ENCODE measurements at places on chromosomes 3 and 15. TPM values are rescaled to one million over a fixed set of nuclear protein-coding genes. Genes with fewer than 3 reads are reported as not detected.

DNA sequence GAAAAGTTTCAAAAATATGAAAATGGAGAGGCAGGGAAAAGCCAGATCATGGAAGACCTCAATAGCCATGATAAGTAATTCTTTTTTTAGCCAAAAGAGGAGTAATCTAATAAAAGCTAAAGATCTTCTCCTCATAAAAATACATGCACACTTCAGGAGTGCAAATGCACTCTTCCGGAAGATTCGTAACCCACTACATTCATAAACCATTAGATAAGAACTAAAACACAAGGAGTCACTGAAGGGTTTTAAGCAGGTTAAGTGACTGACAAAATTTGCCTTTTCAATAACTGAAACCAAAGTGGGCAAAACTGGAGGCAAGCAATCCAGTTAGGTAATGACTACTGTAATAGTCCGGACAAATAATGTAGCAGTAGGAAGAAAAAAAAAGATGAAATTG is 46.0 kb downstream of the UBE3A start:
- DNase-seq = no peak

GRCh38 chr3:46566040-46566641 is at the start of gene LRRC2:
TSS of gene LRRC2 (minus strand) at chr3:46566302. CDS start at chr3:46551591, 14,711 bp downstream.
- peak; percentile 80 for DNase-seq

- no peak for DNase-seq
Measured at GRCh38 chr3:198032039-198032936, 72.3 kb downstream of the LMLN start.

DNA sequence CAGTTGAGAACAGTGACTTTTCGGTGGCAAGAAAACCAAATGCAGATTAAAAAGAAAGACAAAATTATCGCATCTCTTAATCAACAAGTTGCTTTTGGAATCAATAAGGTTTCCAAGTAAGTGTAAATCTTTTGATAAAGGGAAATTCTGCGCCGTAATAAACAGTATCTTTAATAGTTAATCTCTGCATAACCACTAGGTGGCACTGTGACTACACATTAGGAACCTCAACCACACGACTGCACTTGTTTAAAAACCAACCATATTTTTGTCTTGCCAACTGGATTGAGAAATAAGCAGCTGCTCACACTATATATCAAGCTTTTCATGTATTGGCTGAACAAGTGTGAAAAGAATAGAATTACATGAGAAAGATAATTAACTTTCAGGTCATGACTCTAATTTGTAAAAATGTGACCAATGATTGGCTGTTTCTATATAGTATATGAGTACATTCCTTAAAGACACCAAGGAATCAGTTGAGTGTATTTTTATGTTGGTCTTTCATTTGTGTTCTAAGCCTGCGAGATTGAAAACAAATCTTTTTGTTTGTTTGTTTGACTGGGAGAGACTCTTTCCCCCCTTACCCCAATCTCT is 72.7 kb downstream of the DZIP3 start:
- peak; percentile 18 for DNase-seq

GRCh38 chr15:100448481-100448880 is 80.3 kb downstream of the CERS3 start:
- DNase-seq = no peak

DNA sequence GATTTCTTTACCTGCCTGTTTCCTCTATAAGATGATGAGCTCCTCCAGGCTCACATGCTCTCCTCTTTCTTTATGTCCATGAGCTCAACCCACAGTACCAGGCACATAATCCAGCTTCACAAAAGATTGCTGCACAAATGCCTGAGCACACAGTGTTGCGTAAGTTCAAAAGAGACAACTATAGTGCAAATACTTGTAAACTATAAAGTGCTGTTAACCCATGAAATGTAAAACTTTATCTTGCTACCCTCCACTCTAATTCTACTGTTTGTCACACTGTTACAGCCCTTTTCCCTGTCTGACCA is 101.0 kb upstream of the LPP start:
- no peak for DNase-seq

GRCh38 chr3:171939578-171939977 is 96.4 kb downstream of the TMEM212 start:
- DNase-seq = no peak

DNA sequence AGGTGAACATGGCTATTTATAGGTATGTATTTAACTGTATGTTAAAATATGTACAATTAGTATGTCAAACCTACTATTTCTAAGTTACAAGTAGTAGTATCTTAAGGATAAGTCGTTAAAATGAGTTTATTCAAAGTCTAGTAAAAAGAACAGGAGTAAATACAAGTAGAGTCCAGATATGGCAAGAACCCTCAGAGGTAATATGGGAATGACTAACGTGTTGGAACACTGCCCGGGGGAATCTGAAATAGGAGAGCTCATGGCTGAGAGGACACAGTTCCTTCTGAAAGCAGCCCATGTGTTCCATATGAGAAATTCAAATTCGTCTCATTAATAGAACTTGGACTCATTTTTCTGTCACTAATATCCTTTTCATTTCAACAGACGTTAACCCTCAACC is 158.8 kb downstream of the CLSTN2 start:
- DNase-seq = no peak

- no peak for DNase-seq
Measured at GRCh38 chr3:29203851-29204250, 77.0 kb upstream of the RBMS3 start.

DNA sequence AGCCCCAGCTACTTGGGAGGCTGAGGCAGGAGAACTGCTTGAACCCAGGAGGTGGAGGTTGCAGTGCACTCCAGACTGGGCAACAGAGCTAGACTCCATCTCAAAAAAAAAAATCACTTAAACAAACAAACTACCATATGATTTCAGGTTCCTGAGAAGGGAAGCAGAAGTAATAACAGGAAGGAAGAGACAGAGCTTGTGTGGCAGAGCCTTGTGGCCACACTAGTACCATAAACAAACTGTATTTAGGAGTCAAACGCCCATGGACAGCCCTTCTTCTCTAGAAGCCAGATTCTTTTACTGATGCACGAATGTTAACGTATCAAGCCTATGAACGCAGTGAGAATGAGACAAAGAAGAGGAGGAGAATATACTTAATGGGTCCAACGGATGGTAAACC is 12.0 kb downstream of the MTMR10 start:
- DNase-seq = no peak

GRCh38 chr3:123055352-123055751 is 11.5 kb upstream of the PDIA5 start:
- no peak for DNase-seq

- no peak for DNase-seq
Measured at GRCh38 chr3:18847583-18848197, 300.6 kb upstream of the KCNH8 start.

- DNase-seq = no peak
Measured at GRCh38 chr3:164450276-164450905, 627.9 kb downstream of the SI start.

DNA sequence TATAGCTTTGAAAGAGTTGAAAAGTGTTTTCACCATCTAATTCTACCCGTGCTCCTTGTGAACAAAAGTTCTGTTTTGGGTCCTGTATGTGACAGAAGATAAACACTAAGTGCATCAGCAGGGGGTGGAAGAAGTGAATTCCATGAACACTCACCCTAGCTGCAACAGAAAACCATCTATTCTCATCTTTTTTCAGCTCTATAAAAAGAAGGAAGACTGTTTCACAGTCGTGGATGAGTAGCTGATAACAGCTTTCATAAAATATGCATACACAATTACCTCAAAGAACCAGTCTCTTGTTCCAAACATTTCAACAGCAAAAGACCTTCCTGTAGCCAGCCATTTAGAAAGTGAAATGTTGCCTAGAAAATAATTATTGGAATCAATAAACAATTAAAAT is 281.7 kb upstream of the RASGRP1 start:
- no peak for DNase-seq

- DNase-seq = no peak
Measured at GRCh38 chr3:42042747-42043098, 48.4 kb upstream of the TRAK1 start.

DNA sequence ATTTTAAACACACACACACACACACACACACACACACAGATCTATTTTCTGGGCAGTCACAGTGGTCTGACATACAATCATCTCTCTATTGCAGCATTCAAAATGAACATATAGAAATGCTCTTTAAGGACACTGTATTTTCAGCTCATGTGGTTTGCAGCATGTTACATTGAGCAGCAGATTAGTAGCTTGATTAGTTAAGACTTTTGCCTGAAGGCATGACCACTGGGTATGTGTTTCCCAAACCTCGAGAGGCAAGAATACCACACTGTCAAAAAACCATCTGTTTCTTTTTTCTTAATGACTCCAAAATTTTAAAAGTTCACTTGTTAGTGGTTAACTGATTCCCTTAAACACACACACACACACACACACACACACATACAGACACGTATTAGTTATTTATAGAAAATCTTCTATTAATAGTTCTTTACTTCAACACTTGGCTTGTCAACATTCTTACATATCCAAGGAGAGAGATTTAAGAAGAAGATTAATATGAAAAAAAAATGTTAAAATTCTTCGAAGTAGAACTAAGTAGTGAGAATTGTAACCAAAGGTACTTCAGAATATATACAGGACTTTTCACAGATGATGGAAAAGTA is 518.2 kb downstream of the CADM2 start:
- no peak for DNase-seq

- DNase-seq = peak; percentile 7
Measured at GRCh38 chr3:132981719-132982118, 56.5 kb upstream of the TMEM108 start.

- DNase-seq = peak; percentile 13
Measured at GRCh38 chr15:101499863-101500713, 10.6 kb upstream of the PCSK6 start.

GRCh38 chr3:113438224-113438623 is 3.1 kb downstream of the CFAP44 start:
- no peak for DNase-seq

DNA sequence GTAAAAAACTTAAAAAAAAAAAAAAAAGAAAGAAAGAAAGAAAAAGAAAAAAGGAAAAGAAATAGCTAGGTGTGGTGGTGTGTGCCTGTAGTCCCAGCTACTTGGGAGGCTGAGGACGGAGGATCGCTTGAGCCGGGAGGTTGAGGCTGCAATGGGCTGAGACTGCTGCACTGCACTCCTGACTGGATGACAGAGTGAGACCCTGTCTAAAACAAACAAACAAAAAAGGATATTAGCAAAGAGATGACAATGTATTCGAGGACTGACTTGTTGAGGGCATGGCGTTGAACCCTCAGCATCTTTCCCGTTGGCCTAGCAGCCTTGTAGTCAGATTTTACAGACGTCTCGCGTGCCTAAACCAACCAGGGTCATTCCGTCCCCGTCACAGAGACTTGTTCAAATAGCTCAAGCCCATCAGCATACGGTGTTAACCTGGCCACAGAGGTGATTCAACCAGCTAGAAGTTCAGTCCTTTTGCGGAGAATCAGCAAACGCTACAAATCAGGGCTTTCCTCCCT is 528 bp upstream of the NIT2 start:
- no peak for DNase-seq

DNA sequence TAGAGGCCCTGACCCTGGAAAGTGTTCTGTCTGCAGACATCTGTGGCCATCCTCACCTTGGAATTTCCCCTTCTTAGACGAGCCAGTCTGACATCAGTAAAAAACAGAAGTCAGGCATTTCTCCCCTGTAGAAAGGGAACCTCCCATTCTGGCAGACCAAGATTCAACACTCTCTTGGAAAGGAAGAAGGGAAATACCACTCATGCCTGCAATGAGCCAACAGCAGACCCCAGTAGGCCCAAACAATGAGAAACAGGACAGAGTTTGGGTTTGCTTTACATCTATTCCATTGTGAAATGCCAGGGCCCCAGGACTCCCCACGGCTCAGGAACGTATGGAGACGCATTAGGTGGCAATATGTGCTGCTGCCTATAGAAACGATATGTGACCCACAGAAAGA is 264.0 kb upstream of the NSMCE3 start:
- DNase-seq = peak; percentile 68

DNA sequence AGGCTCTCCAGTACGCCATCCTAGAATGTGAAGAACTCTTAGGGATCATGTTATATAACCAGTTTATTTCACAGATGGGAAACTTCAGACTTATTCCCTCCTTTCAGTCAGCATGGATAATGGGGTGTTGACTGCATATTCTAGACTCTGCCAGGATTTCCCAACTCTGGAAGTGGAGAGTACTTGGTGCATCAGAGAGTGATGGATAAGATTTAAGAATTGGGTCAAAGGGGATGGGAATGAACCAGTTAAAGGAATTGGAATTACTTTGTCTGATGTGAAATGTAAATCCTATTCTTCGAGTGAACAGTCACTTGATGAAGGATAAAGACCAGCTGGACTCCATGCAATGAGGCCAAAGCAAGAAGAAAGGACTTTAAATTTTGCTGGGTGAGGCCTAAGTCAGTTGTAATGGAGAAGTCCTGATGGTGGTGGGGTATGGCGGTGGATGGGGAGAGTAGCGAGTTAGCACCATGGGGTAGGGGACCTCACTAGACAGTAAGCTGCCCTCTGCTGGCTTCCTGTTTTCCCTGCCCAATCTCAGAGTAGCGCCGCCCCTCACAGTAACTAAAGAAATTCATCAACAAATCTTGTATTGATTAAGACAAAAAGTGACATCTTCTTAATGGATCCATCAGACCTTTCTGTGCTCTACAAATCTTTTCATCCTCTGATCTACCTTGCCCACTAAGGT is 7.3 kb upstream of the CACNA1D start:
- peak; percentile 60 for DNase-seq

GRCh38 chr15:35834866-35835265 is 288.9 kb upstream of the DPH6 start:
- no peak for DNase-seq

GRCh38 chr15:48967336-48967735 is 3.6 kb upstream of the SHC4 start:
- DNase-seq = no peak

GRCh38 chr3:3110749-3111361 is 681 bp upstream of the IL5RA start:
- no peak for DNase-seq

DNA sequence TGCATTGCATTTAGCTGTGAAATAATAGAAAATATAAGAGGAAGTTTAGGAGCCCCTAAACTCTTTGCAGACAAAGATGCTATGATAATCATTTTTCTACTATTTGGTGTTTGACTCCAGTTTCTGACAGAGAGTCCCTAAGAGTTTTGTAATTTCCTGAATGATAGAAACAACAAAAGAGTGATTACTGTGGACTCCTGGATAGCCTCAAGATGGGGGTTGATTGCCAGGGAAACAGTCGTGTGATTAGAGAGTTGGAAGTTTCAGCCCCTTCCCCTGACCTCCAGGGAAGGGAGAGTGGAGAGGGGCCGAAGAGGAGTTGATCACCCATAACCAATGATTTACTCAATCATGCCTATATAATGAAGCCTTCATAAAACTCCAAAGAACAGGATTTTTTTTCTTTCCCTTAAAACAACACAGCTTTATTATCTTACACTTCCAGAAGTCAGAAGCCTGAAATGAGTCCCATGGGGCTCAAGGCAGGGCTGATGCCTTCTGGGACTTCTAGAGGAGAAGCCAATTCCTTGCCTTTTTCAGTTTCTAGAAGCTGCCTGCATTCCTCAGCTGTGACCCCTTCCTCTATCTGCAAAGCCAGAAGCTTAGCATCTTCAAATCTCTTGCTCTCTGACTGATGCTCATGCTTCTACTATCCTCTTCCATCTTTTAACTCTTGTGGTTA is 292.3 kb upstream of the ZPLD1 start:
- no peak for DNase-seq

GNAT1 gene
- total RNA-seq = not detected

FEM1B gene
- total RNA-seq = 78.4 TPM

BDH1 gene
- total RNA-seq = 25.3 TPM

PXYLP1 gene
- total RNA-seq = 16.7 TPM

ADAMTS17 gene
- 0.55 TPM for total RNA-seq

SEMA3G gene
- total RNA-seq = 2.2 TPM

RAB27A gene
- total RNA-seq = 1.5 TPM

GUCA1C gene
- not detected for total RNA-seq

GP5 gene
- total RNA-seq = not detected

MYZAP gene
- 0.81 TPM for total RNA-seq

IQCH gene
- total RNA-seq = 1.3 TPM
